ENCODE measurements at places on chromosomes 5 and 9.
A peak's percentile ranks its signal among the peaks of the same experiment; 100 is the strongest.

DNA sequence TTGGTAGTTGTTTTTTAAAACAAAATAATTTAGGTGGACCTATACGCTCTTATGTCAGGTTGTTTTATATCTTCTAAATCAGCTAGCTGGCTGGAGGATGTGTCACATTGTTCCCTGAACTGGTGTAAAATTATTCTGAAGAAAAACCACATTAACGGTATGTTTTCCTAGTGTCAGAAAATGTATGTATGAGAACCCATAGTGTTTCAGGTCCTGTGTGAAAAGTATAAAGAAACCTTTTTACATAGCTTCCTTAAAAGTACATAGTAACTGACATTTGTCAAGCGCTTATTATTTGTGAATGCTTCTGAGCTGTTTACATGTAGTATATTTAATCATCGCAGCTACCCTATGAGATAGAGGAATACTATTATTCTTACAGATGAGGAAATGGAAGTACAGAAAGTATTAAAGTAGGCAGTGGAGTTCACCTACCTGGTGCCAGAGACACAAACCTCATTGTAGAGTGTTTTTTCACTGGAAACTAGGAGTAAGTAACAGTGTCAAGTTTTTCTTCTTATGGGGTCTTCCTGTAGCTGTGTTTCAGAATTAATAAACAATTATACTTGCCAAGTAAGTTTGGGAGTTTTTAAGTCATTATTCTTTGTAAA, 10.4 kb upstream of the FAM120AOS start:
- no peak for DNase-seq

- no peak for DNase-seq
Measured at GRCh38 chr9:82810915-82811314, 252.0 kb downstream of the RASEF start.

GRCh38 chr5:73440262-73440661, 8.3 kb downstream of the FOXD1 start:
- DNase-seq, result no peak

DNA sequence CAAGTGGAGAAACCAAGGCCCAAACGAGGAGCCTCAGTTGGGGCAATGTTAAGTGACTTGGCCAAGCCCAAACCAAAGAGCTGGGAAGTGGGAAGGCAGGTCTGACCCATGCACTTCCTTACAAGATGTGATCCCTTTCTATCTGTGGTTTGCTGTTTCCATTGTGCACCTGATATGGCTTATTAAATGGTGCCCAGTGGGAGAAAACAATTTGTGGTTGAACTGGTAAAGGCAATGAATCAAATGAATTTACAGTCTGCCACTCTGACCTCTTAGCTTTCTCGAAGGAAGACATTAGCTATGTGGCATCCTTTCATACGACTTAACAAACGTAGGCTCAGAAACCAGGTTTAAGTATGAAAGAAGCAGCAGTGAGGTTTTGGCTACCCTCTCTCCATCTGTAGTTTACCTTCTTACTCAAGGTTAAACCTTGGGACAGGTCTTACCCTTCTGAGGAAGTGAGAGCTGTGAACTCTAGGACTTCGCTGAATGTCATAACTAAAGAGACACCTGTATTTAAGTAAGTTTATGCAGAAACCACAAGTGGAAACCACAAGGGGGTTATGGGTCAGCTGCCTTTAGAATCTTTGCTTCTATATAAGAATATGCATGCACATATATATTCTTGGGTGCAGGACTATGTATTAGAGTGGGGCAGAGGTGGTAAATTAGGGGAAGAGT, 100.5 kb upstream of the SPATA31D4 start:
- no peak for DNase-seq

- no peak for DNase-seq
Measured at GRCh38 chr5:112931473-112931872, 9.4 kb upstream of the REEP5 start.

- DNase-seq, result no peak
Measured at GRCh38 chr5:55410845-55411244, 103.1 kb downstream of the MTREX start.

DNA sequence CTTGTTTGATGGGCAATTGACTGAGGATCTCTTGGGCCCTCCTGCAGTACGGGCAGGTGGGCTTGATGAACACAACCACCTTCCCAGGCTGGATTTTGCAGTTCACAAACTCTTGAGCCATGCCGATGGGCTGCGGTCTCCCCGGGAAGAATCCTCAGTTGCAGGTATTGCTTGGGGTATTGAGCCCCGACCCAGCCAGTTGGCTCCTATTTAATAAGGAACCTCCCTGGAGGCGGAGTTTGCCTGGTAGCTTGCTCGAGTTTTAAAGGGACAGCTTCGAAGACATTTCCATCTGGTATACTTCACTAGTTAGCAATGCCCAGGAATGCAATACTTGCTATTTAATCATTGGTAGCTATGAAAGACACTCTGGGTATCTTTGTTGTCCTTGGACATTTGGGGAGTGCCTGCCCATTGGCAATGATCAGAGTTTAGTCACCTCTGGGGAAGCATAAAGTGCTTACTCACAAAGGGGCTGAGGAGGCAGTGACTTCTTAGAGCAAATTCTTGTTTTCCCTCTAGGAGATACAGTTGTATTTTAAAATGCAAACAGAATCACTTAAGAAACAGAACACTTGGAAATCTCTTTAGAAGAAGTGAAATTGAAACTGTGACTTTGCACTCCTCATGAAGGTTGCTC, at the start of gene GLRX:
Gene GLRX (minus strand): TSS at position 185 of the 640 bp plus-strand sequence. CDS start 64 bp downstream, at position 121.
- DNase-seq, result peak; percentile 3

DNA sequence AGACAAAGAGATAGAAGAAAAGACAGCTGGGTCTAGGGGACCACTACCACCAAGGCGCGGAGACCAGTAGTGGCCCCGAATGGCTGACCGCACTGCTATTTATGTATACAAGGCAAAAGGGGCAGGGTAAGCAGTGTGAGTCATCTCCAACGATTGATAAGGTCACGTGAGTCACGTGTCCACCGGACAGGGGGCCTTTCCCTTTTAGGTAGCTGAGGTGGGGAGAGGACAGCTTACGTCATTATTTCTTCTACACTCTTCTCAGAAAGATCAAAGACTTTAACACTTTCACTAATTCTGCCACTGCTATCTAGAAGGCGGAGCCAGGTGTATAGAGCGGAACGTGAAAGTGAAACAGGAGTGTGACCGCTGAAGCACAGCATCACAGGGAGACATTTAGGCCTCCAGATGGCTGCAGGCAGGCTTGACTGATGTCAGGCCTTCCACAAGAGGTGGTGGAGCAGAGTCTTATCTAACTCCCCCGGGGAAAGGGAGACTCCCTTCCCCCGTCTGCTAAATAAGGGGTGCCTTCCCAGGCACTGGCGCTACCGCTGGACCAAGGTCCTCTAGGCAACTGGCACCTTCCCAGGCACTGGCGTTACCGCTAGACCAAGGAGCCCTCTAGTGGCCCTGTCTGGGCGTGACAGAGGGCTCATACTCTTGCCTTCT, 6.1 kb upstream of the PRR16 start:
- DNase-seq, result peak; percentile 15

- DNase-seq, result no peak
Measured at GRCh38 chr9:96604004-96604319, 15.7 kb downstream of the CDC14B start.

Measured in NCI-H1092 treated with DMSO at 0.1 percent for 48 hours (cell line).